ENCODE measurements at places on chromosomes 7 and 10. TPM values are rescaled to one million over a fixed set of nuclear protein-coding genes. Genes with fewer than 3 reads are reported as not detected.

GRCh38 chr7:137977173-137977572 is 24.7 kb downstream of the CREB3L2 start:
- no peak for DNase-seq

- DNase-seq: peak; percentile 69
Observed at GRCh38 chr7:63043657-63044543, 954.7 kb upstream of the ZNF722 start.

DNA sequence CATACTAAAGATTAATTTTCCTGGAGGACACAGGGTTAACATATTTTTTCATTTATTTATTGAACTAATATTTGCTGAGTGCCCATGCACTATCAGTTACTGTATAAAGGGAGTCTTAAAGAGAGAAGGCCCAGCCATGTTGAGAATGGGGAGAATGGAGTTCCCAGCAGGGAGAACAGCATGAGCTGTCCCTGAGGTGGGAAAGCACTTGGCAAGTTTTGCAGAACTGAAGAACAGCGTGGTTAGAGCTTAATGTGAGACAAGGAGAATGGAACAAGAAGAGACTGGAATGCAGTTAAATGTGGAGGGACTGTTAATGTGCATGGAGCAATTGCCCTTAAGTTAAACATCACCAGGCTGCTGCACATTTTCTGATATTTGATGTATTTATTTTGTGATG is 435.4 kb downstream of the SUGCT start:
- DNase-seq: no peak

DNA sequence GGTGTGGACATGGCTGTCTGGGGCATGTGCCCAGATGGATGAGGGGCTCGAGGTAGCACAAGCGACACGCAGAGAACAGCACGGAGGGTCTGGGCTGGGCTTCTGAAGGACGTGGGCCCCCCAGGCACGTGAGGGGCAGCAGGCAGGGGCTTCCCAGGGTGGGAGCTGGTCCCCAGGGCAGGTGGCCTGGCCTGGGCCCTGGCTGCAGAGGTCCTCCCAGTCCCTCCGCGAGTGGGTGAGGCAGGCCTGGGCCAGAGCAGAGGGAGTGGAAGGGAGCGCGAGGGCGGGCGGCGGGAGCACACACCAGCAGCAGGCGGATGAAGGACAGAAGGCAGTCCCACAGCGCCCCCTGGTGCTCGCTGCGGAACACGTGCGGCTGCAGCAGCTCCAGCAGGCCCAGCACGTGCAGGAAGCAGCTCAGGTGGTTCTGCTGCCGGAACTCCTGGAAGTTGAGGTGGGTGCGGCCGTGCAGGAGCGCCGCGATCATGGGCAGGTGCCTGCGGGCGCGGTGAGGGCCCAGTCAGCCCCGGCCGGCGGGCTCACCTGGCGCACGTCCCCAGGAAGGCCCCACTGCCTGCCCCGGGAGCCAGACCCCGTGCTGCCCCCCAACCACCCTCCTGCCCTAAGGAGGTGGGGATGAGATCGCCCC is 14.7 kb upstream of the MICALL2 start:
- DNase-seq: peak; percentile 97

DNA sequence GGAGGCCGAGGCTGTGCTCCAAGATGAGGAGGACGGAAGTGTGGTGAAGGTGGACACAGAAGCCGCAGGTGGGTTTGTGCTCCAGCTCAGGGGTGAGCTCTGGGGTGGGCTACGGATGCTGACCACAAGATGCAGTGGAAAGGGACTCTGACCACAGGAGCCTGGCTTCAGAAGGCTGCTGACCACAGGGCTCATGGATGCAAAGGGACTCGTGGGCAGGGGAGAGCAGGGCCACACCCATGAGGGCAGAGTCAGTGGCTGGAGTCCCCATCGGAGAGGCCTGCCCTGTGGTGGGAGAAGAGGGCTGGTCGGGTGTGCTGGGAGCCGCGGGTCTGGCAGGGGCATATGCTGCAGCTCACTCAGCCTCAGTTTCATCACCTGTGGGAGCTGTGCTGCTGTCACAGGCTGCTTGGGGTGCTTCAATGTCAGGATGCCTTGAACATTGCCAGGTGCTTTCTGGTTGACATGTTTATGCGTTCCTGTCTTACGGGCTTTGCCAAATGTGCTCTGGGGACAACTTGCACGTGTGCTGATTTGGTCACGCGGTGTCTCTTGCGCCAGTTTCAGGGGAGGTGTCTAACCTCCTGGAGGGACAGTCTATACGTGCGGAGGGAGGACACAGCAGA is 13.7 kb downstream of the SCART1 start:
- DNase-seq: peak; percentile 61

GRCh38 chr10:3652886-3653285 is 132.1 kb downstream of the KLF6 start:
- no peak for DNase-seq

DNA sequence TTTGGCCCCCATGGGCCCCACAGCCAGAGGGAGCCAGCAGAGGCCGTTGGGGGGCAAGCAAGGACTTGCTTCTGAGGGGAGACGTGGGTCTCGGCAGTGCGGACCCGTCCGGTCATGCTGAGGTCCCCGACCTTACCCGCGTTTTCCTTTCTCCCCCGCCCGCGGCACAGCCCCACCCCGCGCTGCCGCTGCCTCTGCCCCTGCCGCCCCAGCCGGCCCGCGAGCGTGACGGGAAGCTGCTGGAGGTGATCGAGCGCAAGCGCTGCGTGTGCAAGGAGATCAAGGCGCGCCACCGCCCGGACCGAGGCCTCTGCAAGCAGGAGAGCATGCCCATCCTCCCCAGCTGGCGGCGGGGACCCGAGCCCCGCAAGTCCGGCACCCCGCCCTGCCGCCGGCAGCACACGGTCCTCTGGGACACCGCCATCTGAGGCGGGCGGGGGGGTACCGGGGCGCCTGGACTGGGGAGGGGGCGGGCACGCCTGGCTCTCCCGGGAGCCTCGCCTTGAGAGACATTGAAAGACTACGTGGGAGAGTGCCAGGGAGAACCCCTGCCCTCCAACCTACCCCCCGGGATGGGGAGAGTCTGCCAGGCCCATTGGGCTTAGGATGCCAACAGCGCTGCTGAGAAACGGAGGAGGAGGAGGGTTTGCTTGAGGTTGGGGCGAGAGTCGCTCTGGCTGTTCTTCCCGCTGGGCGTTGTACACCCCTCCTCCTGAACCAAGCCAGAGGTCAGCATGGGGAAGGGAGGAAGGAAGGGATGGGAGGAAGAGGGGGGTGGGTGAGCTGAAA is 9.9 kb downstream of the NYAP1 start:
- no peak for DNase-seq

GRCh38 chr10:4312051-4312835 is 513.8 kb upstream of the AKR1E2 start:
- DNase-seq: no peak

SPDYE8 gene
- total RNA-seq: not detected

DNA sequence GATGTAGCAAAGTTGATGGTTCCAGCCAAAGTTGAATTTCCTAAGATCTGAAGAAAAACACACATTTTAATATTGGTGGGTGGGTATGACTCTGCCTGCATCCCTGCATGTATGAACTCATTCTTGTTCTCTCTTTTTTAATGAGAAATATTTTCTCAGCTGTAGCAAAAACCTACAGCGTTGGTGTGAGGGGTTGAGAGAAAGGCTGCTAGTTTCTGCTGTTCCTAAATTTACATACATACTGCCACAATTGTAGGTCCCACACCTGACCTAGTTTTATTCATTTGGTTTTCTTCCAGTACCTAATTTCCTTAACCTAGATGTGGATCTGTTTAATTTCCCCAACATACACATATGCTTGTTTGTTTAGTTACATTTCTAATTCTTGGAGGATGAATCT is 4.6 kb downstream of the AGFG2 start:
- no peak for DNase-seq

NPC1L1 gene
- 0.23 TPM for total RNA-seq

DNA sequence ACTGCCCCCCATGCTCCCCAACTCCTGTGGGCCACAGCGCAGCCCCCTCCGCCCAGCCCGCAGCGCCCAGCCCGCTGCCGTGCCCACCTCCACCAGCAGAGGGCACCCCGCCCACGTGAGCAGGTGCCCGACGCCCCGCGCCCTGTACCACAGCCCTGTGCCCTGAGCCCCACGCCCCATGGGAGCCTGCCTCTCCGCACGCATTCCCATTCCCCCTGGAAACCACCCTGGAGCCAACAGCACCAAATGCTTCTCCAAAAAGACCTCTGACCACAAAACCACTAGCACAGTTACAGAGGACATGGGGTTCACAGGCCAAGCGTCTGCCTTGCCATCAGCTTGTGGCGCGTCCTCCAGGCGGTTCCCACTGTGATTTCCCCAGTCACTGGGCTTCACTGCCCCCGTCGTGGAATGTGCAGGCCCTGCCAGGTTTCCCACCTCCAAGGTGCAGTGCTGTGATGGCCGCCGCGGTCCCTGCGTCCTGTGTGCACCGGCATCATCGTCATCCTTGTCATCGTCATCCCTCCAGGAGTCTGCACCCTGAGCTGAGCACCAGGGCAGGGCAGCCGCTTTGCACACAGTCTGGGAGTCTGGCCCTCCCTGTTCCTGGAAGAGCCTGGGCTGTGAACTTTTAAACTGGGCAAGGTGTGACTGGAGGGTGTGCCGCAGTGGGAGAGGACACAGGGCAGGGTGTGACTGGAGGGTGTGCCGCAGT is 61.7 kb downstream of the PWWP2B start:
- DNase-seq: no peak

DNA sequence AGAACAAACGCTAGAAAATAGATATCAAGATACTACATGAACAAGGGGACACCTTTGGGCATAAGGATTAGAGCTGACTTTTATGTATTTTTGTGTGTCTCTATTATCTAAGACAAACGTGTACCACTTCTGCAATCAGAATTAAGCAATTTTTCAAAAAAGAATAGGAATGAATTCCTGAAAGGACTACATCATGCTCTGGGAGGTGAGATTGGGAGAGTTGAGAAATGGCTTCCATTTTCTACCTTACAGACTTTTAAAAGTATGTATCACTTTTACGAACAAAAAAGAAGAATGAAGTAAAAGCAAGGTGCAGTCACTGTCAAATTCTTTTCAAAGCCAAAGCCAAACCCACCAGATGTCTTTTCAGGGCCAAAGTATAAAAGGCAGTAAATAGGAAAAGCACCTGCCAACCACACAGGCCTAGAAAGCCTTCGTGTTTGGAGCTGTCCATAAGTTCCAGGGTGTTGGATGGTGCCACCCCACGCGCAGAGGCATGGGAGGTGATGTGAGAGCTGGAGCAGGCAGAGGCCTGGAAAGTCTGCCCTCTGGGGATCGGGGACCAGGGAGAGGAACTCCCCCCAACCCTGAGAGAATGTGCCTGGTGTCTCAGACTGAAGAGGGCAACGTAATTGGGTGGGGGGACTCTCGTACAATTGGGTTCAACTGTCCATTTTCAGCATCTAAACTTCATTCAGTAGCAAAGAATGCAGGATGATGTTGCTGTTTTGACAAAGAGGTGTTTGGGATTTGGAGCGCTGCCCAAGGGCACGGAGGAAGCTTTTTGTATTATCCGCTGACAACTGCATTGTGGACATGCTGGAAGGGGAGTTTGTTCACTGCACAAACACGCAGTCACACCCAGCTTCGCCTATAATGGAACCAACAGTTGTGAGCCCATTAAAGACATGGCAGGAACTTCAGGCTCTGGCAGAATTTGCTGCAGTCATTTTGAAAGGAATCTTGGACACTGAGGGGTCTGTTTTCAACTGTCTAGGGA is 17.6 kb upstream of the CTBP2 start:
- no peak for DNase-seq

GIMAP4 gene
- 30.1 TPM for total RNA-seq

CTAGE4 gene
- total RNA-seq: 0.88 TPM

SNCG gene
- total RNA-seq: 61.1 TPM

Data from posterior vena cava (tissue), 2 donors.